K562 (cell line): ENCODE measurements at places on chromosomes 12 and 14. TPM values are rescaled to one million over a fixed set of nuclear protein-coding genes. Genes with fewer than 3 reads are reported as not detected.

SDSL gene
- 8.4 and 9.1 TPM in 2 replicates for total RNA-seq

ACTR6 gene
- 67.4 and 74.5 TPM in 2 replicates for total RNA-seq

ERP27 gene
- 0.13 TPM in 1 of 2 replicates, not detected in the other for total RNA-seq

NDRG2 gene
- 37.4 and 41.0 TPM in 2 replicates for total RNA-seq

FGD4 gene
- total RNA-seq, result 0.22 and 0.83 TPM in 2 replicates

TGM1 gene
- 0.63 and 2.4 TPM in 2 replicates for total RNA-seq

GRCh38 chr12:46386877-46387629 lies 14.5 kb upstream of the SLC38A2 start:
- no peaks in the 10 kb centered on the region for H3K36me3 ChIP-seq
- peak overlapping the region; percentile 97 for H3K27ac ChIP-seq
- H3K4me3 ChIP-seq, result no peak overlapping the region; the same call in 1 of the 2 replicates
- no peak for DNase-seq
- H3K4me1 ChIP-seq, result peaks cover 39% of the 10 kb centered on the region

DNA sequence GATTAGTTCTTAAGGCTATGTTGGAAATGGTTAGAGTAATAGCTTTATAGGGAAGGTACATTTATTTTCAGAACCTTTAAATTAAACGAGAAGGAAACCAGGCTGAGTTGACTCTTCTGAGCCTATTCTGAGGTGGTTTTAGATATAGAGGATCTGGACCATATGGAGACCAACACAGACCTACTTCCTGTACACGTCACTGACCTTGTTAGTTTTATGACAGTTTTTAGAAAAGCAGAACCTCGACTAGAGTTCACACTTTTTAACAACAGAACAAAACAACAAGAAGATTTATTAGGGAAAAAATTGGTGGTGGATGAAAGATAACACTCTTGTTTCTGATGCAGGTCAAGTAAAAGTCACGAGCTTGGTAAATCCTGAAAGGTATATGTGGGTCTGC lies 107.1 kb downstream of the NPAS3 start:
- no peak overlapping the region for H3K4me3 ChIP-seq
- no peak for DNase-seq
- H3K36me3 ChIP-seq, result no peaks in the 10 kb centered on the region
- no peaks in the 10 kb centered on the region for H3K27me3 ChIP-seq

- H3K27me3 ChIP-seq, result no peaks in the 10 kb centered on the region; the same call in 2 of the 3 replicates
- H3K4me1 ChIP-seq, result no peaks in the 10 kb centered on the region
- H3K36me3 ChIP-seq, result no peaks in the 10 kb centered on the region
- H3K27ac ChIP-seq, result no peak overlapping the region
- no peak for DNase-seq
Observed at GRCh38 chr14:89384023-89384422, 33.0 kb downstream of the FOXN3 start.

GRCh38 chr14:71117839-71118743 lies 210.8 kb downstream of the PCNX1 start:
- H3K4me3 ChIP-seq, result no peak overlapping the region
- H3K27me3 ChIP-seq, result no peaks in the 10 kb centered on the region
- H3K27ac ChIP-seq, result no peak overlapping the region
- H3K36me3 ChIP-seq, result no peaks in the 10 kb centered on the region
- no peak for DNase-seq

- H3K27ac ChIP-seq, result no peak overlapping the region
- no peaks in the 10 kb centered on the region for H3K4me1 ChIP-seq
- H3K27me3 ChIP-seq, result peaks cover 47% of the 10 kb centered on the region
- H3K36me3 ChIP-seq, result no peaks in the 10 kb centered on the region
- no peak for DNase-seq
Observed at GRCh38 chr14:69530095-69530494, 44.6 kb downstream of the CCDC177 start.

DNA sequence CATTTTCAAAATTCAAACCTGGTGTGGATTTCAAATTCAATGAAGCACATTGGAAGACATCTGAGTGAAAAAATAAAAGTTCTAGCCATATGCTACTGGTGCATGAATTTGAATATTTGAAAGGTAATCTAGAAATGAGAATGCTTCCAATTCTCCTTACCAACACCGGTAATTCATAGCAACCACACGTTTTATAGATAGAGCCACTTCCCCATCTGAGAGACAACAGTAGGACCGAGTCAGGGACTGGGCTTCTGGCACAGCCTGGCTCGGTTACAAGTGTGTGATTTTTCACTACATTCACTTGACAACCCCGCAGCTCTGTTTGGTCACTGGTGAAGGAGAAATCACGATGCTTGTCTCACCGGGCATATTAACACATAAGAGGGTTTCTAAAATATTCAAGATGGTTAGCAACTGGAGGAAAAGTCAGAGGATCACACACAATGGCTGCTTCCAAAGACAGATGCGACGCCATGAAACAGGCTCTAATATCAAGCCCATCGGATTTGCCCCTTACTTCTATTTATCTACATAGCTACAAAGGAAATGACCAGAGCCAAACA lies 86.5 kb upstream of the FOXN3 start:
- no peaks in the 10 kb centered on the region for H3K36me3 ChIP-seq
- no peak overlapping the region for H3K27ac ChIP-seq
- H3K4me1 ChIP-seq, result no peaks in the 10 kb centered on the region
- no peak overlapping the region for H3K4me3 ChIP-seq

- H3K27me3 ChIP-seq, result no peaks in the 10 kb centered on the region; the same call in 2 of the 3 replicates
- H3K4me3 ChIP-seq, result no peak overlapping the region
- no peak for DNase-seq
- no peak overlapping the region for H3K27ac ChIP-seq
- H3K4me1 ChIP-seq, result no peaks in the 10 kb centered on the region
Observed at GRCh38 chr14:69048456-69048855, 69.4 kb upstream of the ACTN1 start.

DNA sequence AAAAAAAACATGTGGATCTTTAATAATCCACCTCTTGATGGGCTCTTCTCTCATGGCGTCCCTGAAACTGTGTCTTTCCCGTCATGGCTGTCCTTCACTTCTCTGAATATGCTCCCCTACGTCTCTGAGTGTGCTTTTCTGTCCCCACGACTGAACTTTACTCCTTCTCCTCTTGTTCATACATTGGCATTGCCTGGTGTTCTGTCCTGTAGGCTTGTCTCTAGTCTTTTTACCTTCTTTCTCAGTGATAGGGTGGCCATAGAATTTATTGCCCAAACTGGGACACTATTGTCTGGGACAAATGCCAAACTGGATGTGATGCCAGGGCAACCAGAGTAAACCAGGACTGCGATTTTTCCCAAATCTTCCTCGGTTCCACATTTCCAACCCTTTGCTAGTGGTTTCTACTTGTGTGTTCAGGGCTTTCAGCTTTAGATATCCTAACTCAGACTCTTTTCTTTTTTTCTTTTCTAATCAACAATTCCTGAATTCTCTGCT lies 202.2 kb downstream of the ATP23 start:
- no peaks in the 10 kb centered on the region for H3K36me3 ChIP-seq
- H3K27ac ChIP-seq, result no peak overlapping the region
- H3K27me3 ChIP-seq, result no peaks in the 10 kb centered on the region
- no peaks in the 10 kb centered on the region for H3K4me1 ChIP-seq

GRCh38 chr12:95259368-95259767 lies 41.8 kb downstream of the VEZT start:
- no peak overlapping the region for H3K27ac ChIP-seq
- H3K27me3 ChIP-seq, result no peaks in the 10 kb centered on the region
- DNase-seq, result no peak

DNA sequence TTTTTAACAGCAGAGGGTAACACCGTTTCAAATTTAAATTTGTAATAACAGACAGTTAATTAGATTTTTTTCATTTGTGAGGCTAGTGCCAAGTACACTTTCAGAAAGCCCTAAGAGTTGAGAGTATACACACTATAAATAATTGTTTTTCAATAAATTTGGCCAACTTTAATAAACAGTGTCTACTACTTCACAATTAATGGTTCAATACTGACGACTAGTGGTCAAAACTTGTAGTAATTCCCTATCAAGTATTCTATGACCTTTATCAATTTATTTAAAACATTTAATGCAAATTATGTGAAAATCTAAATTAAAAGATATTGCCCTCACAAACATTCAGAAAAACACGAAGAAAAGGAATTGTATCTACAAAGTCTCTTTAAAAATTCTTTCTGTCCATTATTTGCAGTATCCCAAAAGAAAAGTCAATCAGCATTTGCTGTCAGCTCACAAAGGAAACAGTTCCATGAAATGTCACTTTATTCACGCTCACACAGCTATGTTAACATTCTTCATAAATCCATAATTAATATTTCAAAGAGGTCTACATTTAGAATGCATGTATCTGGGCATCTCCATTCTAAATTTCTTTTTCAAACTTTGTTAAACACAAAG lies 91.2 kb downstream of the CEP128 start:
- H3K27me3 ChIP-seq, result no peaks in the 10 kb centered on the region
- H3K4me3 ChIP-seq, result no peak overlapping the region
- H3K4me1 ChIP-seq, result no peaks in the 10 kb centered on the region
- H3K27ac ChIP-seq, result no peak overlapping the region
- DNase-seq, result peak; percentile 5

- no peak overlapping the region for H3K27ac ChIP-seq
- DNase-seq, result no peak
- no peaks in the 10 kb centered on the region for H3K4me1 ChIP-seq
- no peak overlapping the region for H3K4me3 ChIP-seq
- no peaks in the 10 kb centered on the region for H3K36me3 ChIP-seq
Observed at GRCh38 chr12:32551058-32551457, 128.0 kb upstream of the DNM1L start.

- peak overlapping the region; percentile 68 for H3K27ac ChIP-seq
- no peaks in the 10 kb centered on the region for H3K4me1 ChIP-seq
- DNase-seq, result no peak
- no peak overlapping the region for H3K4me3 ChIP-seq
- no peaks in the 10 kb centered on the region for H3K27me3 ChIP-seq
Observed at GRCh38 chr12:10617863-10618262, 4.5 kb upstream of the MAGOHB start.

GRCh38 chr12:77357655-77358054 lies 292.3 kb upstream of the E2F7 start:
- H3K4me3 ChIP-seq, result no peak overlapping the region
- H3K27ac ChIP-seq, result no peak overlapping the region

GRCh38 chr12:47120736-47121135 lies 41.0 kb upstream of the AMIGO2 start:
- no peak for DNase-seq
- no peaks in the 10 kb centered on the region for H3K27me3 ChIP-seq
- no peaks in the 10 kb centered on the region for H3K36me3 ChIP-seq
- no peaks in the 10 kb centered on the region for H3K4me1 ChIP-seq
- H3K4me3 ChIP-seq, result no peak overlapping the region

DNA sequence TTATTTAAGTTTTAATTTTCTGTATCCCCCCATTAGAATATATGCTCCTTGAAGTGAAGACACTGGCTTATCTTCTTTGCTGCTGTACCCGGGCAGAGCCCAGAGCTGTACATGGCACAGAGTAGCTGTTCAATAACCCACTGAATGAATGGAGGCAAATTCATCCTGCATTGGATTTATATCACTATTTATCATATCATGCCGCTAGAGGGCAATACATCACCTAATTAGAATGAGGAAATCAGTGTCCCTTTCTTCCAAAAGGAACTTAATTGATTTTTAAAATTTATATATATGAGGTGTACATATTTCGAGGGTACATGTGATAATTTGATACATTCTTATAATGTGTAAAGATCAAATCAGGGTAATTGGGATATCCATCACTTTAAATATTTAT lies 89.2 kb upstream of the TMEM260 start:
- H3K4me1 ChIP-seq, result no peaks in the 10 kb centered on the region
- H3K27ac ChIP-seq, result no peak overlapping the region
- no peaks in the 10 kb centered on the region; the same call in 1 of the 2 replicates for H3K27me3 ChIP-seq
- no peaks in the 10 kb centered on the region for H3K36me3 ChIP-seq

GRCh38 chr12:113874326-113874725 lies 91.8 kb downstream of the RBM19 start:
- H3K27ac ChIP-seq, result no peak overlapping the region
- no peak overlapping the region for H3K4me3 ChIP-seq
- no peaks in the 10 kb centered on the region for H3K27me3 ChIP-seq
- peaks cover 23% of the 10 kb centered on the region; the same call in 2 of the 3 replicates for H3K36me3 ChIP-seq

DNA sequence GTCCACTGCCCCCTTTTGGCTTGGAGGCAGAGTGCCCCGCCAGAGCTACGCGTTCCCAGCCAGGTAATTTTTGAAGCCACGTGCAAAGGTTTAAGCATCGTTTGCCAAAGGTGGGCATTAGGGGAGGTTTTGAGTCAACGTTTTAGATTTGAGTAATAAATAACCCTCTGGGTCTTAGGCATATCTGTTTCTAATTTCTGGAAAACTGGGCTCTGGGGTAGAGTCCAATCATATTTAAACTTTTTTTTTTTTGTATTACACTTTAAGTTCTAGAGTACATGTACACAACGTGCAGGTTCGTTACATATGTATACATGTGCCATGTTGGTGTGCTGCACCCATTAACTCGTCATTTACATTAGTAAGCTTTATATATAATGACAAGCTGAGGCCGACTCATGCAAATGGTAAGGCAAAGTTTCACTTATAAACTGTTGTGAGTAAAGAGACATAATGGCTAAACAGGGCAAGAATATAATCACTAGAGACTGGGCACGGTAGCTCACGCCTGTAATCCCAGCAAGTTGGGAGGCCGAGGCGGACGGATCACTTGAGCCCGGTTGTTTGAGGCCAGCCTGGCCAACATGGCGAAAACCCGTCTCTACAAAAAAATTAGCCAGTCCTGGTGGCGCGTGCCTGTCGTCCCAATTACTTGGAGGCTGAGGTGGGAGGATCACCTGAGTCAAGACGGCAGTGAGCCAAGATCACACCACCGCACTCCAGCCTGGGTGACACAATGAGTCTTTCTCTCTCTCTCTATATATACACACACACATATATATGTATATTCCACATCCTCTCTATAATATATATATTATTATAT lies 491 bp upstream of the NR2C1 start:
- H3K4me3 ChIP-seq, result peak overlapping the region; percentile 95
- no peaks in the 10 kb centered on the region for H3K27me3 ChIP-seq
- DNase-seq, result peak; percentile 3
- H3K36me3 ChIP-seq, result peaks cover 12% of the 10 kb centered on the region; the same call in 2 of the 3 replicates
- H3K27ac ChIP-seq, result peak overlapping the region; percentile 91; the same call in 2 of the 3 replicates

DNA sequence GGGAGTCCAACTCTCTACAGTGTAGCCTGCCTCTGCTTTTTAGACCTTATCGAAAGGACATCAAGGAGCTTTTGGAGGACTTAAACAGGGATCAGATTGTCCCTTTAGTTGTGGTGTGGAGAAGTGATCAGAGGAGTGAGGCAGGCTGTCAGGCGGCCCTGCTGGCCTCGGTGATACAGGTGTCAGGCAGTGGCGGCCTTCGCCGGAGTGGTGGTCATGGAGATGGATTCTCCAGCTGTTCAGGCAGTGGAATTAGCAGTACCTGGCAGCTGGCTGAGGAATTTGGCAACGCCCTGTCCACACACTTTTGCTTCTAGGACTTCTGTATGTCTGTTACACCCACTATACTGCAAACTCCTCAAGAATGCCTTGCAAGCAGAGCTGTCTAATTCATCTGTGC lies 4.2 kb upstream of the CLMN start:
- H3K27ac ChIP-seq, result no peak overlapping the region
- peaks cover 11% of the 10 kb centered on the region for H3K27me3 ChIP-seq
- no peak for DNase-seq
- H3K4me3 ChIP-seq, result no peak overlapping the region
